GM04503 (cell line): ENCODE measurements at places on chromosomes 1 and 21.
A peak's percentile ranks its signal among the peaks of the same experiment; 100 is the strongest.

- no peak for DNase-seq
Observed at GRCh38 chr1:220123889-220124288, 30.0 kb downstream of the IARS2 start.

DNA sequence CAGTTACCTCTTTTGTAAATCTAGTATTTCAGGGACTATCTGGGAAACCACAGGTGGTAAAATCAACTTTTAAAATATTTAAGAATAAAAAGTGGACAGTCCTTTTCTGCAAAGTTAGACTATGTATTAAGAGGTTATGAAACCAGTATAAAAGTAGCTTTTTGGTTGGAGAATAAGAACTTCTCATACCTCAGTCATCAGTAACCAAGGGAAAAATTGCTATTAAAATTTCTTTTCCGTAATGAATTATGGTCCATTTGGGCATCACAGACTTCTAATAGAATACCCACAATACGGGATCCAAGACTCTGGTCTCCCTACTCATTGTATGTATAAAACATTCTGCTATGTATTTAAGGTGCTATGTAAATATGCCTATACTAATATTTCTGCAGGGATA is 51.9 kb downstream of the ABL2 start:
- DNase-seq: no peak

- no peak for DNase-seq
Observed at GRCh38 chr1:180911640-180912191, 981 bp upstream of the KIAA1614 start.

DNA sequence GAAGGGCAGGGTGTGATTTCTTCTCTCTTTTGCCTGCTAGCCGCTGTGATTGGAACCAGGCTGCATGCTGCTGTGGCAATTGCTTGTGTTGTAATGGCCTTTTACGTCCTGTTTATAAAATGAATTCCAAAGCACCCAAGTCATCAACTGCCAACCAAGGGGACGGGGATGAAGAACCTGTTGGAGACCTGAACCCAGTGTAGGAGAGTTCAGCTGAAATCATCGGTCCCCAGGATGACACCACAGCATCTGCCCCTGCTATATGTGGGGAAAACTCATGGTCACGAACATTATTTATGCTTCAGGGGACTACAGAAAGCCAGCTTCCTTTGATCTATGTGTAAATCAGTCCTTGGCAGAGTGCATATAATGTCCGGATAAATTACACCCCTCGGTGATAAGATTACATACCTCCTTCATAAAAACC is 3.8 kb downstream of the TMEM167B start:
- DNase-seq: no peak

DNA sequence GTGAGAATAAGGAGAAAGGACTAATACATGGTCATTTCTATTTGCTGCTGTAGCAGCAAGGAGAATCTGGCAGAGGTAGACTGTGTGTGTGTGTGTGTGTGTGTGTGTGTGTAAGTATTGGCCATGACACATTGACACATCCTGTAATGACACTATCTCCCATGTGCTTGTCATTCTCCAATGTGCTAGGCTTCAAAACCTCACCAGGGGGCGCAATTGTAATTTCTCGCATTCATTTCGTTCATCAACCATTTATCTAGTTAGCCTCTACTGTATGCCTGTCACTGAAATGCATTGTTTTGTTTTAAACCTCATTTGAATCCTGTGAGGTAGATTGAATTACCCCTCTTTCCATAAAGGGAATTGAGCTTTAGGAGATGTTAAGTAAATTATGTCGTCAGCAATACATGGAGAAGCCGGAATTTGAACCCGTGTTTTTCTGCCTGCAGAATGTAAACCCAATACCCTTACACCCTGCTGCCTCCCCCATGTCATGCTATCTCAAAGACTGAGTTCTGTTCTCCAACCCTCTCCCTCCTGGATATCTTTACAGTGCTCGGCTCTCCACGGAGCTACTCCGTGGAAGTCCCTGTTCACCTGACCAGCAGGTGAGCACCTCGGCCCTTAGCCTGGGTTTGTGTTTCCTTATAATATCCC is 100.8 kb downstream of the UCK2 start:
- no peak for DNase-seq

- DNase-seq: no peak
Observed at GRCh38 chr1:13722808-13723360, 22.9 kb downstream of the PRDM2 start.

DNA sequence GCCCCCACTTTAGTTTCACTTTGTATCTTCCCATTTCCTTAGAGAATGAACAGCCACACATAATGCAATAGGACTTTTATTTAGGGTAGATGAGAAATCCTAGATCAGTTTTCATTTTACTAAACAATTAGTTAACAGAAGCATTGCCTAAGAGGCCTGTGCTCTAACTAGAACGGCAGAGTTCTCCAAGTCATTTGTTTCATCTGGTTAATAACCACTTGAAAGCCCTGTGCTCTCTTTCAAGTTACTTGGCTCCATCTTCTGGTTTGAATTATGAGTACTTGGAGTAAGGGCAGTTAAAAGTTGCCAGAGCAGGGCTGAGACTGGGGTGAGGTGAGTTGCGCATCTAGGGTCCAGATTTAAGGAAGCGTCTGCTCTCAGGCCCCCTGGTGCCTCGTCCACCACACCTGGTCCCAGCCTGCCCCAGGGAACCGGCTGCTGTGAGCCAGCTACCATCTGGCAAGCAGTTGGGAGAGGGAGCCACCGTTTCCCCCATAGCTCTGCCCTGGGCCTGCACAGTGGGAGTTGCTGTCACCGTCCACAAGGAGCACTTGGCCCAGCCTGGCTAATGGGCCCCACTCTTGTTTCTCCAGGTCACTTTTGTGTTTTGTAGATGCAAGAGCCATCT is 18.1 kb upstream of the SLC44A3 start:
- peak; percentile 66 for DNase-seq

DNA sequence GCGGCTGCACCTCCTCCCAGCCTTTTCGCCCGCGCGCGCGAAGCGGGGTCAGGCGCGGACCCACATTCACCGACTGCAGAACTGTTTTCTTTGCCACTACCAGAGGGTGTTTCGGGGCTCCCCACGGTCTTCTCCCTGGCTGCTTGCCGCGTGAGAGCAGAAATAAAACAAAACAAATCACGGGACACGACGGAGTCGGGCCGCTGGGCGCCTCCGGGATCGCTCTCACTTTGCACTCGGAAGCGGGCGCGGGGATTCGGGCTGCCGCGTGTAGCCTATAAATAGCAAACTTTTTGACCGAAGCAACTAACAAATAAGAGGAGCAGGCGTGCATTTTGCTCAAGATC is 412.3 kb upstream of the ESRRG start:
- DNase-seq: no peak

- no peak for DNase-seq
Observed at GRCh38 chr1:223330466-223330865, 33.5 kb downstream of the SUSD4 start.

- DNase-seq: no peak
Observed at GRCh38 chr1:39620659-39621165, 18.7 kb downstream of the HEYL start.

DNA sequence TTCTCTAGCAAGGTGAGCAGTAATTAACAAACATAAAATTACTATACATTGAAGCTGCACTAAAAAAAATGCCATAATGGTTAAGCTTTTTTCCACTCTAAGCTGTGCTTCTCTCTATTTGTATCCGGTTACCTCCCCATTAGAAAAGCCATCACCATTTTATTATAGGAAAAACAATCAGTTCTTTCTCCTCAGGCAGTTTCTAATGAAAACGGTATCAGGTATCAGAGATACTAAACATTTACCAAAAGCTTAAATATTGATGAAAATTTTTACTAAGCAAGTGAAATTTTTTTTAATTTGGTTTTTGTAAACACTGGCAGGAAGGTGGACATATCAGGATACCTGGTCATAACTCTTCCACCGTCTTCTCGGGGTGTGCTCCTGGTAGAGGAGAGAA is 14.2 kb downstream of the NTPCR start:
- DNase-seq: no peak

GRCh38 chr21:32977216-32977615 is 48.5 kb upstream of the OLIG2 start:
- DNase-seq: no peak

- no peak for DNase-seq
Observed at GRCh38 chr1:84406346-84406861, 8.1 kb downstream of the DNASE2B start.

DNA sequence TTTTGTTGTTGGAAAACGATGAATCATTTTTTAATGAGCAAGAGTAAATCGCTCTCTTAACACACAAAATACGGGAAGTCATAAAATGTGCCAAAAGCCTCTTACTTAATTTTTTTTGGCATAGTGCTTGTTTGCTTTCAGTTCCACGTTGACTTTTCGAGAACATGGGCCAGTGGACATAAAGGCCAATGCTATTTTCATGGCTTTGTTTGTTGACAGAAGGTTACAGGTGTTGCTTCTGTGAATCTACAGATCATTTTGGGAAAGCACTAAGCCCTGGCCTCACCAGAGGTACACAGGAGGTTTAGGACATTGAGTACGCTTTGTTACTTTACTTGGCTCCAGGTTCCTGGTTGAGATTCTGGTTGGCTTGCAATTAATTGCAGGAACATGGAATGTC is 199.4 kb upstream of the HMCN1 start:
- no peak for DNase-seq

DNA sequence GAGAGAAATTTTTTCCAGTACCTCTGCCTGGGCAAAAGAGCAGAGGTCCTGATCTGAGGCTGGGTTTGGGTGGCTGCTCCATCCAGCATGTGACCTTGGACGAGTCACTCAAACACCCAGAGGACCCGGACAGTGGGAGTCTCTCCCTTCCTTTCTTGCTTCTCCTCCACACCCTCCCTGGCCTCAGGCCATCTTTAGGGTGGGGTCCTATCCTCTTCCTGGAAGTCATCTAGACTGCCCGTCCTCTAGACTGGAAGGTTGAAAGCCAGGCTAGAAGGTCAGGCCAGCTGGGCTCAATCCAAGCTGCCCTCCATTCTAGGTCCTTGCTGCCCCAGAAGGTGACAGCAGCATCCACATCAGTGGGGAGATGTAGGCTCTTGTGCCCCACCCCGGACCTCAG is 599.5 kb downstream of the MATN1 start:
- no peak for DNase-seq
